Right lobe of liver (tissue), 6 donors: ENCODE measurements at places on chromosomes 4 and X. TPM values are rescaled to one million over a fixed set of nuclear protein-coding genes. Genes with fewer than 3 reads are reported as not detected.

STATH gene
- total RNA-seq = not detected

DNA sequence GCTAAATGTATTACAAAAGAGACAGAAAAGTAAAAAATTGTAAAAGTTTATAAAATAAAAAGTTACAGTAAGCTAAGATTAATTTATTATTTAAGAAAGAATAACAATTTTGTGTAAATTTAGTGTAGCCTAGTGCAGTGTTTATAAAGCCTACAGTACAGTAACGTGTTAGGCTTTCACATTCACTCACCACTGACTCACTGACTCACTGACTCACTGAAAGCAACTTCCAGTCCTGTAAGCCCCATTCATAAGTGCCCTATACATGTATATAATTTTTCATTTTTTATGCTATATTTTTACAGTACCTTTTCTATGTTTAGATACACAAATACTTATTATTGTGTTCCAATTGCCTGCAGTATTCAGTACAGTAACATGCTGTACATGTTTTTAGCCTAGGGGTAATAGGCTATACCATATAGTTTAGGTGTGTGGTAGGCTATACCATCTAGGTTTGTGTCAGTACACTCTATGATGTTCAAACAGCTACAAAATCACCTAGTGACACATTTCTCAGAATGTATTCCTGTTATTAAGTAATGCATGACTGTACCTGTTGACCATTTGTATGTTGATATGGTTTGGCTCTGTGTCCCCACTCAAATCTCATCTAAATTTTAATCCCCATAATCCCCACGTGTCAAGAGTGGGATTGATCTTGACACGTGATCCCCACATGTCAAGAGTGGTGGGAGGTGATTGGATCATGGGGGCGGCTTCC, 57.9 kb downstream of the CFAP299 start:
- DNase-seq = no peak

DNA sequence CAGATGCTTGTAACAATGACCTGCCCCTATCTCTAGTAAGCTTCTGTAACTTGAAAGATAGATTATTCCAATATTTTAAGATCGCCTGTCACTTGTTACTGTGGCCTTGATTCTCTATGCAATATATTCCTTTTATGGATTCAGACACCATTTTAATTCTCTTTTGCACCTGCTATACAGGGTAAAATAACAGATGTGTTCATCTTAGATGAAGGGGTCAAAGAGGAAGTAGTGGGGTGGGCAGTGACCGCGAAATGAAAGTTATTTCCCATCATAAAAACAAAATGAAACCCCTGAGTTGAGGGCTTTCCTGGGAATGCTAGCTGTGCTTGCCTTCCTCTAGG, 175.9 kb downstream of the TSPAN5 start:
- no peak for DNase-seq

- no peak for DNase-seq
Observed at GRCh38 chr4:57190601-57191481, 80.7 kb upstream of the IGFBP7 start.
